ENCODE measurements at places on chromosomes 2 and 18.

GRCh38 chr2:61340242-61340641 is 130.6 kb downstream of the USP34 start:
- DNase-seq, result no peak

- DNase-seq, result no peak
These were observed 29.5 kb downstream of the MBOAT2 start for GRCh38 chr2:8974016-8974415.

DNA sequence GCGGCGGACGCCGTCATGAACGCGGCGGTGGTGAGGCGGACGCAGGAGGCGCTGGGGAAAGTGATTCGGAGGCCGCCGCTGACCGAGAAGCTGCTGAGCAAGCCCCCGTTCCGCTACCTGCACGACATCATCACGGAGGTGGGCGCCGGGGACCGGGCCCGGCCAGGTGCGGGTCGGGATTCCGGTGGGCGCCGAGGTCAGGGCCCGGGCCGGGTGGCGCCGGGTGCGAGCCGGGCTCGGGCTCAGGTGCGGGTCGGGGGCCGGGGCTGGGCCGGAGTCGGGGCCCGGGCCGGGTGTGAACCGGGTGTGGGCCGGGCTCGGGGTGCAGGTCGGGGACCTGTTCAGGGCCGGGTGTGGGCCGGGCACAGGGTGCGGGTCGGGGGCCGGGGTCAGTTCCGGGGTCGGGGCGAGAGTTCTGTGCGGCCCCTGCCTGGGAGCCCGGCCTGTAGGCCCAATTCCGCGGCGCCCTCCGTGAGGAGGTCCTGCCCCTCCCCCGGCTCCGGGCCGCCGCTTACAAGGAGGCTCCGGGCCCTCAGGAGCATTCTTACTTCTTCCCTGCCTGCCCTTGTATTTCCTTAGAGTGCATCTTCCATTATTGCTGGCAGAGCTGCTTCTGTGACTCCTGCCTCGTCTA is 447 bp downstream of the TRAF3IP1 start:
- no peak for DNase-seq

GRCh38 chr18:21230436-21230835 is 11.6 kb upstream of the GREB1L start:
- no peak for DNase-seq

GRCh38 chr2:240637116-240637900 is 12.0 kb downstream of the GPR35 start:
- no peak for DNase-seq

DNA sequence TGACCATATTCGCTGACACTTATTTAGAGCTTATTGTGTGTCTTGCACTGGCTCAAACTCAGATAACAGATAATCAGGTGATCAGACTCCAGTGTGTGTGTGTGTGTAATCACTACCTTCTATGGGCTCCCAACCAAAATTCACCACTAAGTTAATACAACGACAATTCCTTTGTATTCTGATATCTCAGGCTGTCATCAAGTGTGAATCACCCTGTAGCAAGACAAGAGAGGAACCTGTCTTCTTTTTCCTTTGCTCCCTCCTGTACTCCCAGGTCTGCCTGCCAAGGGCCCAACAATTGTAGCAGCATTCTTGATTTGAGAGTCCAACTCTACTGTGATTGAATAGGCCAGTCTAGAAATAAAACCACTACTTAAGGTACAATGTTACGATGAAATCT is 25.8 kb downstream of the ITGB6 start:
- DNase-seq, result no peak

DNA sequence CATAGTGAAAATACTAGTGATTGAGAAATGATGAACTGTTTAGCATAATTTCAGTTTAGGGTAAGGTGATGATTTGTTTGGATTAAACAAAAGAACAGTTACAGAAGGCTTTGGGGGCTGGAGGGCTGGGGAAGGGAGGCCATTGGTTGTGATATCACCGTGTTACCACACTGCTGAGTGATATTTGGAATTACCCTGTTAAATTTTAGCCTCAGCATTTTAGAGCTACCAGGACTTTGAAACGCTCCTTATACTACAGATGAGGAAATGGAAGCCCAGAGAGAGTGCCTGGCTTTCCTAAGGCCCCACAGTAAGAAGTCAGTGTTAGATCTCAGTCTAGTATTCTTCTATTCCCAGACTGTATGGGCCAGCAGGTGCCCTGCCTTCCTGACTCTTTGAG is 15.6 kb downstream of the ARHGEF33 start:
- DNase-seq, result no peak

DNA sequence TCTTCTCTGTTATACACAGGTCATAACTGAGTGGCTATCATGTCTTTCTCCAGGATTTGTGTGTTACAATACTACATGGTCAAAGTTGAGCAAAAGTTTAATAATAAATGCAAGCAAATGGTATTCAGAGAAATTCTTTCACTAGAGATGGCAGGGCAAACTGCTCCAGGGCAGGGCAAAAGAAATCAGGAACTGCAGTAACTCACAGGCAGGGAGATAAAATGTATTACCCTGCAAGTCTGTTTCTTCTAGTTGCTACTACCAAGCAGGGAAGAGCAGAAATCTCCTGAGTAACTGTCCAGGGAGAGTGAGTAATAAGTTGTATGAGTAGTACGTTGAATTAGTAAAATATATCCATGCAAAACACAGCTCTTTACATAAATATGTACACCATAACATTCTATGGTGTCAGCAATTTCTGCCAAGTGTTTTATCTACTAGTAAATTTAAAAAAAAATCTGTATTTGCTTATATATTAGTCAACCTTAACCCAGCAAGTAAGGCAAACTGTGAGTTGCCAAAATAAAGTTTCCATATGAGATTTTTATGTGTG is 404.1 kb downstream of the ZEB2 start:
- no peak for DNase-seq

- DNase-seq, result no peak
These were observed 46.8 kb upstream of the ACTR3 start for GRCh38 chr2:113842919-113843736.

DNA sequence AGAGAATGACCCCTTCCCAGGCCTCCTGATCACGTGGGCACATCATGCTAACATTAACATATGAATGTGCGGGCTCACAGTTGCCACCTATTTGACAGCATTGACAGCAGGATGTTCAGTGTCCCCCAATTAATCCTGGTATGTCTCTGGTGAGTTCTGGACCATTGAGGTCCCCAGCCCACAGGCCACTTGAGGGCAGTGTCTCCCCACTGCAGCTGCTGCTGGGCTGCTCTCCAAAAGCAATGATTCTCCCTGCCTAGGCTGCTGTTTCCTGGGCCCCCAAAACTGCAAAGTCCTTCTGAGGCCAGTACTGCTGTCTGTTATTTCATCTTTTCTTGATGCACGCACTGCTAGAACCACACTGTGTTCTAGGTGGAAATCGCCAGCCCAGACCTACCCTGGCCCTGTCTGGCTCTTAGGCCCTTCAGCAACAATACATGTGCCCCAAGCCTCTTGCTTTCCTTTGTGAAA is 52.7 kb upstream of the MAPK4 start:
- peak; percentile 10 for DNase-seq

DNA sequence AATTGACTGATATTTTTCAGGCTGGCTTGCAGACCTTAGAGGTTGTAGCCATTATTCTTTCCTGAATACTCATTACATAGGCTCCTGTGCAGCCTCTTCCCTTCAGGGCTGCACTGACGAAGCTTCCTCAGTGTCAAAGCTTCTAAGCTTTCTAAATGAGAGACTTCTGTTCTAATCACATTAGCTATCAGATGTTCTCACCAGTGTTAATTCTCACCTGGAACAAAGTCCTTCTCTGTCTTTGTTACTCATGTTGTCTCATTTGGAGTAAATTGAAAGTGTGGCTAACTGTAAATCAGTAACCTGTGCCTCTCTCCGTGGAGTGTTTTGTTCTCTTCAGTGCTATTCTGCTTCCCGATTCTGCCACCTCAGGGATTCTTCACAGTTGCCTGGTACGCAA is 76.9 kb downstream of the MC4R start:
- DNase-seq, result no peak

DNA sequence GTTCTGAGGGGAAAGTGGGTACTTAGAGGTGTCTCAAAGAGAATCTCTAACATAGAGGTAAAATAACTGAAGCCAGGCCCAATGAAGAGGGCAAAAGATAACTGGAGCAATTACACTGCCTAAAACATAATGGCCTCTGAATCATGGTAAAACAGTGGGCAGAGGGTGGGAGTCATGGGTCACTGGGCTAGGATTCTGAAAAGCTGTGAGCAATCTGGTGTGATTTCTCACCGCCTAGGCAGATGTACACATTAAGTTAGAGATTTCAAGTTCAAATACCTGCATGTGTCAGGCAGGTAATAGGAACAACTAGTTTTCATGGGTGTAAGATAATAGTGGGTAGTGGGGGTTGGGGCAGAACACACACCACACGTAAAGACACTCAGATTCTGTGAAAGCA is 45.6 kb downstream of the INSIG2 start:
- no peak for DNase-seq

- no peak for DNase-seq
These were observed 3.8 kb downstream of the MATN3 start for GRCh38 chr2:20008703-20009102.
